Fibroblast of skin of scalp (primary cell): ENCODE measurements at places on chromosomes 2 and 18.
A peak's percentile ranks its signal among the peaks of the same experiment; 100 is the strongest.

GRCh38 chr2:128710729-128711128, 392.1 kb upstream of the HS6ST1 start:
- no peak for DNase-seq

GRCh38 chr2:44931198-44931780, 10.2 kb upstream of the SIX3 start:
- DNase-seq: no peak

- DNase-seq: no peak
These were observed 1.2 kb downstream of the WNT10A start for GRCh38 chr2:218881744-218882460.

DNA sequence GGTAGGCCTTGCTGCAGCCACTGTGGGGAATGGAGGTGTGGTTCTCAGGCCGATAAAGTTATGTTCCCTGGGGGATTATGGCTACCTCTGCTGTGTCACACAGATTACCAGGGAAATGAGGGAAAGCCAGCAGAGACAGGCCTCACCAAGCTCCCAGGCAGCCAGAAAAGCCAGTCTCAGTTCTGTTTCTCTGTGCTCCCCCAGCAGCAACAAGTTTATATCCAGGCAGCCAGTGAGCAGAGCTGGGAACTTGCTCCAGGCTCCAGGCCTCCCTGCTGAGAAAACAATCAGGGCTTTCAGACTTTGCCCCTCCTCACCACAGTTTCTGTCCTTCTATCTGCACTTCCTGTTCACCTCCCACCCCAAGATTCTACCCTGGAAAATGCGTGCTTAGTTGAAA, 596.6 kb upstream of the GYPC start:
- DNase-seq: no peak

GRCh38 chr2:224272237-224272910, 129.5 kb downstream of the FAM124B start:
- no peak for DNase-seq

- DNase-seq: peak; percentile 55
These were observed 52.4 kb downstream of the STK39 start for GRCh38 chr2:168194784-168195522.

- DNase-seq: no peak
These were observed 86.8 kb downstream of the GPD2 start for GRCh38 chr2:156522864-156523440.

DNA sequence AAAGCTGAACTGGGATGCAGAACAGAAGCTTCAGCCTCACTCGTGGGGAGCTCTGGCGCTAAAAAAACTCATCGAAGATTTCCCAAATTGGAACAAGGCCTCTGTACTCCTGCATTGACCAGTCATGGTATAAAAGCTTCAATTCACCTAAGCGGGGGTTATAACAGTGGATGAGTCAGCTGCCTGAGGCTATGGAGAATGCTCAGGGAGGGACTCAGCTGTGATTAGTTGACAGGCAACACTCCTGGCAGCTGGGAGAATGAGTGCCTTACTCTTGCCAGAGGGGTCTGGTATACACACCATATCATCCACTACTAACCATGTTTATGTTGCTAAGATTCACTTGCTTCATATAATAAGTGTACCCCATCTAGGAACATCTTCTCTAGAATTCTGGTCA, 350.6 kb upstream of the VRK2 start:
- peak; percentile 33 for DNase-seq

DNA sequence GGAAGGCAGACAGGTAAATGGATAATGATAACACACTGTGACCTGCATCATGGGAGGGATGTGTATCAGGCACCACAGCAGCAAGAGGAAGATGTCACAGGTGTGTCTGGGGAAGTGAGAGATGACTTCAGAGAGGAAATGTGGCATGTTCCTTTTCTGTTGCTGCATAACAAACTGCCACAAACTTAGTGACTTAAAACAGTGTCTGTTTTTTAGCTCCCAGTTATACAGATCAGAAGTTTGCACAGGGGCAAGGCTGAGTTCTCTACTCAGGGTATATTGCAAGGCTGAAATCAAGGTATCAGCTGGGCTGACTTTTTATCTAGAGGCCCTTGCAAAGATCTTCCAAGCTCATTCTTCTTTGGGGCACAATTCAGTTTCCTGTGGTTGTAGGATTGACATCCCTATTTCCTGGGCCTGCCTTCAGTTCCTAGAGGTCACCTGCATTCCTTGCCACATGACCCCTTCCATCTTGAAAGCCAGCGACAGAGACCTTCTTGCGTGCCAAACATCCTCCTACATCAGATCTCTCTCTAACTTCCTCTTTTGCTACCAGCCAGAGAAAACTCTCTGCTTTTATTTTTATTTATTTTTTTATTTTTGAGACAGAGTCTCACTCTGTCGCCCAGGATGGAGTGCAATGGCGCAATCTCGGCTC, 2.1 kb upstream of the MAP3K2 start:
- no peak for DNase-seq

DNA sequence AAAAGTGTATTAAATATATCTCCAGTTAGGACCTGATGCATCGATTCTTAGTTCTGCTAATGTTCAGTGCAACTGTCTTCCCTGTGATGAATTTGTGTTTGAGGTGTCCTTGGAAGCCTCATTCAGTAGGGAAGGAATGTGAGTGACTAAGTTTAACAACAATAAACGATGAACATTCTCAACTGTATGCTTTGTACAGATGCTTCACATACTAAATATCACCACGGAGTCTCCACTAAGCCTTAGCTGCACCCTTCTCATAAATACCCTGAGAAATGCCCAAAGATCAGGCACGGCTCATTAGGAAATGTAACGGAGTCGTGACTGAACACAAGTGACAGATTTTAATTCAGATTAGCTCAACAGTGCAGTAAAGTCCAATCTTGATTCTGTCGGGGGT, 24.4 kb upstream of the AGFG1 start:
- DNase-seq: peak; percentile 57

- no peak for DNase-seq
These were observed 58.4 kb downstream of the SPIRE1 start for GRCh38 chr18:12599543-12599942.

- no peak for DNase-seq
These were observed 308.5 kb downstream of the IRS1 start for GRCh38 chr2:226491112-226491511.

GRCh38 chr18:35623255-35623654, 41.7 kb downstream of the GALNT1 start:
- no peak for DNase-seq

- no peak for DNase-seq
These were observed 167.1 kb upstream of the STK17B start for GRCh38 chr2:196338440-196338839.

GRCh38 chr2:210477496-210477895, 937 bp upstream of the LANCL1 start:
- DNase-seq: peak; percentile 65

DNA sequence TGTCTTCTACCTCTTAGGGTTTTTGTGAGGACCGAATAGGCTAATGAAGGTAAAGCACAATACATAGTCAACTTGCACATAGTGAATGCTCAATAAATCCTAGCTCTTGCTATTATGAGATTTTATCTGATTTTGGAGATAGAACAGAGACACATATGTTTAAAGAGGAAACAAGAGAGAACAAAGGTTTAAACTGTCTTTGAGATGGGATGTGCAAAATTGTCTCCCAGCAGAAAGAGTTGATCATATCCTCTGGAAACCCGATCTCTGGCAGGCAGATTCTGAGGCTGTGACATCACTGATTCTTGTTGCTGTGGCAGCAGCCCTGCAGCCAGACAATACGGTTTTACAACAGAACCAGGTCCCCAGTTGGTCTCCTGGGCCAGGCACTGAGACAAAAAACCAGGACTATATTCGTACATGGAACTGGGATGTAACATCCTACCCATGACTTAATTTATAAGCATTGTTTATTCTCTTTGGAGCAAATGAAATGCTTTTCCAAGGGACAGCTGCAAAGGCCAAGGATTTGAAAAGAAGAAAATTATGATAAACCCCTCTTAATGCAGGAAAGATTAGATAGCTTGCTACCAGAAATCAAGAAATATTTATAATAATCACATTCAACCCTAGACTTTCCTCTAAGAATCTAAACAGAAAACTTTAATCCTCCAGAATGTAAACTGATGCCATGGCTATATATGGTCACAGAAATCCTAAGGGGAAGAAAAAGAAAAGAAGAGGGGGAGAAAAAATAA, 80.2 kb downstream of the SLC8A1 start:
- DNase-seq: peak; percentile 83

DNA sequence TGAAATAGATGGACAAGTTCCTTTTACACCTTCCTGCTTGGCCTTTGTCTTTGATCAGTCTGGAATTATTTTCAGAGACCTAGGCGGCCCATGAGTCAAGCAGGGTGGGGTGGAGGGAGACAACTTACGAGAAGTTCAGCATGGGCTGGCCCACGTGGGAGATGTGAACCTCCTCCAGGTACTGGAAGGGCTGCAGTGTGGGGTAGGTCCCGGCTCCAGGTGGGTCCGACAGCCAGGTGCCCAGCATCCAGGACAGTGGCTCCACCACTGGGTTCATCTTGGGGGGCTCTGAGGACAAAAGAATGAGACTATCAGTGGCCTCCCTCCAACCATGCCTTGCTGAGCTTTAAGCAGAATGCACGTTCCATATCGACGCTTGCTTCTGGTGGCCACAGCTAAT, 30.8 kb downstream of the THAP4 start:
- no peak for DNase-seq

- DNase-seq: no peak
These were observed 110.5 kb upstream of the LYPD6 start for GRCh38 chr2:149219856-149220255.

- DNase-seq: no peak
These were observed 572.0 kb upstream of the ZEB2 start for GRCh38 chr2:145091967-145092366.

GRCh38 chr2:70069049-70069448, 18.2 kb upstream of the PCBP1 start:
- DNase-seq: no peak

- DNase-seq: no peak
These were observed 44.2 kb downstream of the TMEM37 start for GRCh38 chr2:119475857-119476244.

- peak; percentile 54 for DNase-seq
These were observed 354.2 kb downstream of the FBXO15 start for GRCh38 chr18:73793386-73793785.

GRCh38 chr2:118493213-118493612, 354.2 kb downstream of the EN1 start:
- no peak for DNase-seq

GRCh38 chr2:221876016-221876415, 303.9 kb upstream of the EPHA4 start:
- DNase-seq: no peak
